ENCODE measurements at places on chromosomes 7 and 10.

DNA sequence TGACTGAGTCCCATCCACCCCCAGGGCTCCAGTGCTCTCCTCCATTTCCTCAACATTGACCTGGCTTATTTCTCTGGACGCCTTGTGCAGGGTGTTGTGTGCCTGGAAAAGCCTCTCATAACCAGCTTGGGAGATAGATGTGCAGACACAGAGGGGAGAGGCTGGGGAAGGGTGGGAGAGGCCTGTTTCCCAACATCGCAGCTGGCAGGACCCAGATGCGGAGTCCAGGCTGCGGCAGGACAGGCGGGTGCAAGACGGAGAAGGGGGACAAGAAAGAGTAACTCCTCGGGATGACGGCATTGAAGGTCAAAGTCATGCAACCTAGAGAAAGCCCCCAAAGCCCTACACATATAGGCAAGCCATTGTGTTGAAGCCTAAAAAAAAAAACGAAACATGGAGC, 54.1 kb upstream of the ANTXRL start:
- no peak for DNase-seq

DNA sequence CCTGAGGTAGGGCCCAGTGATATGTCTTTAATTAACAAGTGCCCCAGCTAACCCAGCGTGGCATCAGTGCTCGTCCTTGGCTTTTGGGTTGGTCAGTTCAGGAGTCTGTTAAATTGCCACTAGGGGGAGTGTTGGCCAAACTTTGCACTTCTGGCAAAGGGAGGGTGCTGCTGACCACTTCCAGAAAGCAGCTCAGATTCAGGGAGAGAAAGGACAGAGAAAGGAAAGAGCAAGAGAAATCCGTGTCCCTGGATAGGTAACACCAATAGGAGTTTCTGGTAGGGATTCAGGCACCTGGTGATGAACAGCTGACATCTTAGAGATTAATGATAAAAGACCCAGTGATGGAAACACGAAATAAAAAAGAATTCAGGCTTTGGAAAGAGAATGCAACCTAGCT, 243.1 kb upstream of the AOAH start:
- DNase-seq: peak; percentile 65

GRCh38 chr10:131675104-131675503, 225.7 kb upstream of the PPP2R2D start:
- peak; percentile 8 for DNase-seq

GRCh38 chr10:115167751-115168150, 74.6 kb downstream of the ATRNL1 start:
- DNase-seq: no peak

DNA sequence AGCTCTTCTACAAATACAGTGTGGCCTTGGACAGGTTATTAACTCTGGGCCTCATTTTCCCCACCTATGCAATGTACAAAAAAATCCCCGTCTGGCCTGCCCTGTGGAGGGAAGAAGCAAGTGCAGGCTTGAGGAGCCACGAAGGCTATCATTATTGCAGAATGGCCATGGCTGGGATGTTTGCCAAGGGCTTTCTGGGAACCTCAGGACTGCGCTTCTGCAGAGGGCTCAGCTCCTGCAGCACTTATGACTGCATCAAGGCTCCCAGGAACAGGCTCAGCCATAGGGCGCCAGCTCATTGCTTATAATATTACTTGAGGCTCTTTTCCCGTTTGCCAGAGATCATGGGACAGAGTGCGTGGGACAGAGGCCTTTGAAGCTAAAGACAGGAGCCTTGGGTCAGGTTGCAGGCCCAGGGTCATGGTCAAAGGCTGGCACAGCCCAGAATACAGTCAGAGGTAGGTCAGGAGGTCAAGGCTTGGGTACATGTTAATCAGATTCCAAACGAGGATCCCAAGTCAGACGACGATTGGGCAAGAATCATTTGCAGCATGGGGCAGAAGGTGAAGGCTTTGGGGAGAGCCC, 20.6 kb upstream of the C10orf105 start:
- DNase-seq: no peak

- no peak for DNase-seq
Measured at GRCh38 chr7:40622941-40623501, 488.2 kb downstream of the SUGCT start.

DNA sequence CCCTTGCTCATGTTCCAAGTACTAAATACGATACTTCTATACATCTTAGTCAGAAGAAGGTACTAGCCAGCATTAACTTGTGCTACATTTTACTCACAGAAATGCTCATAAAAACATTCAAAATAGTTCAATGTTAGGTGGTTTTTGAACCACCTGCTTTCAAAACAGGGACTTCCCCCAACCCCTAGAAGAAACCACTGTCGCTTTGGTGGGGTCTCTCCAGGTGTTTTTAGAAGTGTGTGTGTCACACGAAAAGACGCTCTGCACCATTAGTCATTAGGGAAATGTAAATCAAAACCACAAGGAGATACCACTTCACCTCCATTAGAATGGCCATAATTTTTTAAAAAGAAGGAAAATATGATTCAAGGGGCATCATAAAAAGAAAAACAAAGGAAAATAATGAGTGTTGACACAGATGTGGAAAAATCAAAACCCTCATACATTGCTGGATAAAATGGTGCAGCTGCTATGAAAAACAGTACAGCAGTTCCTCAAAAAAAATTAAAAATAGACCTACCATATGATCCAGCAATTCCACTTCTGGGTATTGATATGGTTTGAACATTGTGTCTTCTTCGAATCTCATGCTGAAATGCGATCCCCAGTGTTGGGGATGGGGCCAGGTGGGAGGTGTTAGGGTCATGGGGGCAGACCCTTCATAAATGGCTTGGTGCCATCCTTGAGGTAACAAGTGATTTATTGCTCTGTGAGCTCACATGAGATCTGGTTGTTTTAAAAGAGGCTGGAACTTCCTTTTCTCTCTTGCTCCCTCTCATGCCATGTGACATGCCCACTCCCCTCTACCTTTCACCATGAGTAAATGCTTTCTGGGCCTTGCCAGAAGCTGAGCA, 74.2 kb downstream of the MALSU1 start:
- DNase-seq: no peak

DNA sequence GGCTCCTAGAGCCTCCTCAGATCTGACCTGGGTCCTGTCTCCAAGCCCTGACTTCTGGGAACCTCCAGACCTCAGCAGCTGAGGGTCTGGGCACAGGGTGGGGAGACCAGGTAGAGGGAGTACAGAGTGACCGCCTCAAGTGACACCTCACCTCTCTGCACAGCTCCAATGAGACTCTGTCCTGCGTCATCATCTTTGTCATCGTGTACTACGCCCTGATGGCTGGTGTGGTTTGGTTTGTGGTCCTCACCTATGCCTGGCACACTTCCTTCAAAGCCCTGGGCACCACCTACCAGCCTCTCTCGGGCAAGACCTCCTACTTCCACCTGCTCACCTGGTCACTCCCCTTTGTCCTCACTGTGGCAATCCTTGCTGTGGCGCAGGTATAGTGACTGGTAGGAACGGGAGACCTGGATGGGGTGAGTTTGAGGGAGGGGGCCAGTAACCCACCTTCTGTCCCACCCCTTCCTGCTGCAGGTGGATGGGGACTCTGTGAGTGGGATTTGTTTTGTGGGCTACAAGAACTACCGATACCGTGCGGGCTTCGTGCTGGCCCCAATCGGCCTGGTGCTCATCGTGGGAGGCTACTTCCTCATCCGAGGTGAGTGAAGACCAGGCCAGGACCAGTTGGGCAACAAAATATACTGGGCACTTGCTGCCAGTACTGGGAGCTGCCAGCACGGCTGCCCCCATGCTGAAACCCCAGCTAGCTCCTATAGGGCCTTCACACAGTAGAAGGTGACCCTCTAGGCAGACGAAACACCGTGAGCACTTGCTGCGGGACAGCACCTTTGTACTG, 17.8 kb downstream of the SMO start:
- DNase-seq: no peak

- DNase-seq: no peak
Measured at GRCh38 chr7:100089458-100090196, 858 bp downstream of the COPS6 start.

- DNase-seq: no peak
Measured at GRCh38 chr7:92404170-92404614, 43.1 kb upstream of the GATAD1 start.

DNA sequence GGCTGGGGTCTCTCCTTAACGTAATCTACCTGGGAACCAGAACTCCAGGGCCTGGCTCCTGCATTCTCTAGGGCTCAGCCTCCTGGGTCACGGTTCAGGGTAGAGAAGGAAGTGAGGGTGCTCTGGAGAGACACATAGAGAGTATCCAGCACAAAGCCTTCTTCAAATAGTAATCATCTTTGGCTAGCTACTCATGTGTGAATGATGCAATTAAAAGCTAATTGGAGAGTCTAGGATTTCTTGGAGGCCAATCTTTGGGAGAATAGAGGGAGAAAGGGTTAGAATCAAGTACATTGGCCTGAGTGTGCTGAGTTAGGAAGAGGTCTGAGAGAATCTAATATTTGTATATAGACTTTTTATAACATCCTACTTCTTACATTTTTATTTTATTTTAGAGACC, 24.0 kb upstream of the MALRD1 start:
- DNase-seq: no peak

GRCh38 chr7:1849351-1850041, 179.4 kb downstream of the ELFN1 start:
- peak; percentile 11 for DNase-seq

- DNase-seq: no peak
Measured at GRCh38 chr7:51026341-51026740, 243.6 kb upstream of the GRB10 start.

DNA sequence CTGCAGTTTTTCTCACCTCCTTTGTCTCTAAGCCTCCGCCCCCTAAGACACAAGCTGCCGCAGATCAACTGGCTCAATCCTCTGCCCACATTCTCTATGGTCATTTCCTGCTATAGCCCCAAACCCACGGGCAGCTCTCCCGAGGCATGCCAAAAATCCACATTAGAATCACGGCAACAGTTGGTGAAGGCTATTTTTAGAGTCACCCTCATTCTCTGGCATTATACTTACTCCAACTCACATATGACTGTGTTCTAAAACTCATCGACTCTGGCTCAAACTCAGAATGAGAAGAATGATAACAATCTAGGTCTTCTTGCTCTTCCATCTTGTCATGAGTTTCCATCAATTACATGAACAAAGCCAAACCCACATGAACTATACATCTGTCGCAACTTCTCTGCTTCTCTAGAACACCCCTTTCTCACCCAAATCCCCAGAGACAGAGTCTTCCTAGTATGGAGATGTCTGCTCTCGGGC, 10.9 kb upstream of the KIAA1549 start:
- no peak for DNase-seq

DNA sequence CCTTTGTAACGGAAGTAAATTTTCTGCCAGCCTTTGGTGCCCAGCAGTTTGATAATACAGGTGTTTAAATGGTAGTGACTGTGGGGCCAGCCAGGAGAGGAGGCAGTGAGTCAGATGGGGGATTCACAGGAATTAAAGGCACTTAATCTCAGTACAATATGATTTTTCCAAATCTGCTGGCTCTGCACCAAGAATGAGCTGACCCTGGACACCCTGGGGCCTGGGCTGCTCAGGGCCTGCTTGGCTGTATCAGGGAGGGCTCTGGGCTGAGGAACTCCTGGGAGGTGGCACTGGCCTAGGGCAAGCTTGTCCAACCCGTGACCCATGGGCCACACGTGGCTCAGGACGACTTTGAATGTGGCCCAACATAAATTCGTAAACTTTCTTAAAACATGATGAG, 104.1 kb downstream of the ZMIZ1 start:
- no peak for DNase-seq
